ENCODE measurements at places on chromosomes 6 and 20. TPM values are rescaled to one million over a fixed set of nuclear protein-coding genes. Genes with fewer than 3 reads are reported as not detected.

The PTPRT gene
- total RNA-seq, result not detected

- no peak for DNase-seq
Observed at GRCh38 chr6:76026101-76026500, 46.4 kb downstream of the IMPG1 start.

- no peak for DNase-seq
Observed at GRCh38 chr20:53636540-53637097, 43.0 kb upstream of the ZNF217 start.

- no peak for DNase-seq
Observed at GRCh38 chr6:111817451-111818120, 55.7 kb downstream of the FYN start.

DNA sequence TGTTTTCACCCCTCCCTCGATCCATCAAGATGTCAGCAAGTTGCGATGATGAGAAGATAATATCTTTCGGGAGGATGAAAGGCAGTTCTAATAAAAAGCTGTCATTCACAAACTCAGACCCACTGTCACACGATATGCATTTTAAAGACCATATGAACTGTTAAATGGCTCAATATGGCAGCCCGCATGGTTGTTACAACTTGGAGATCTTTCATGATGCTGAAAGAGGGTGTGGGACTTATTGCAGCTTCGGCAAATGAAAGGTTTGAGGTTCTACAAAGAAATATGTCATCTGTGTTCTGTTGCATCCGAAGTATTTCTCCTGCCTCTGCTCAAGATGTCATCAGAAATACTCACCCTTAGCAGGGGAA is 128.5 kb downstream of the CDH4 start:
- no peak for DNase-seq

DNA sequence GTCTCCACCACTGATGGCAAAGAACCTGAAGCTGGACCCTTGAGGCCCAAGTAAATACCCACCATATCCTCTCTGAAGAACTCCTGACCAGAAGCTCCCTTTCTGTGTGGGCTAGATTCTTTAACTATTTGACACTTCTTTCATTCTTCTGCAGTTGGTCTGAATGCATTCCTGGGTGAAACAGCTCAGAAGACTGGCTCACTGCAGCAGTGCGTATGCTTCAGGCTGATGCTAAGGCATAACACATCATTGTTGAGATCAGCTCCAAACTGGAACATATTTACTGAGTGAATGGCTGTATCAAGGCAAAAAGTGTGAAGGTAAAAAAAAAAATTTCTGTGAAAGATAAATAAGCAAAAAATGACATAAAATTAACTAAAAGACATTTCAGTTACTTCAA is 19.7 kb downstream of the ZSCAN23 start:
- no peak for DNase-seq

GRCh38 chr6:104629826-104630225 is 229.9 kb downstream of the HACE1 start:
- DNase-seq, result no peak

- DNase-seq, result no peak
Observed at GRCh38 chr20:25309395-25310267, 61.7 kb downstream of the PYGB start.

DNA sequence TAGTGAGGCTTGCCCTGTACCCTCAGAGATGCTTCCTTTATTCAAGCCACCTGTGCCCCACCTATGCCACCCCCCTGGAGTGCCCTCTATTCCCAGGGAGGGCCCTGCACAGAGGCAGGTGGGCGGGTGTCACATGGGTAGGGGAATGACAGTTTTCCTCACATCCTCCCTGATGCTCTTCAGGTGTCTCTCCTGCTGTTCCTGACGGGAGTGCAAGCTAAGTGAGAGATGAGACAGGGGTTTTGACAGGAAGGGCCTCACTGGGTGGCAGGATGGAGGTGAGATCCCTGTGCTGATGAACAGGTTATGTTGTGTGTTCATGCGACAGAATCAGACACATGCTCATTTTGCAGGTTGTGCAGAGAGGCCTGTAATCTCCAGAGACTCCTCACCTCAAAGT is 164.1 kb upstream of the CHD6 start:
- DNase-seq, result no peak

DNA sequence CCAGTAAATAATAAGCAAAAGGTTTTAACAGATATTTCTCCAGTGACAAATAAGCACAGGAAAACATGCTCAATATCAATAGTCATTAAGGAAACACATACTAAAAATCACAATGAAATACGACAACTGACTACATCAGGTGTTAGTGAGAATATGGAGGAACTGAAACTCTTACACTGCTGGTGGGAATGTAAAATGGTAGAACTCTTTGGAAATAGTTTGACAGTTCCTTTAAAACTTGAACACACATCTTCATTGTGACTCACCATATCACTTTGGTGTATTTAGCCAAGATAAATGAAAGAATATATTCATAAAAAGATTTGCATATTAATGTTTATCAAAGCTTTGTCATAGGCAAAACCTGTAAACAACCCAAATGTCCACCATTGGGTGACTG is 11.3 kb upstream of the MAP3K5 start:
- no peak for DNase-seq

DNA sequence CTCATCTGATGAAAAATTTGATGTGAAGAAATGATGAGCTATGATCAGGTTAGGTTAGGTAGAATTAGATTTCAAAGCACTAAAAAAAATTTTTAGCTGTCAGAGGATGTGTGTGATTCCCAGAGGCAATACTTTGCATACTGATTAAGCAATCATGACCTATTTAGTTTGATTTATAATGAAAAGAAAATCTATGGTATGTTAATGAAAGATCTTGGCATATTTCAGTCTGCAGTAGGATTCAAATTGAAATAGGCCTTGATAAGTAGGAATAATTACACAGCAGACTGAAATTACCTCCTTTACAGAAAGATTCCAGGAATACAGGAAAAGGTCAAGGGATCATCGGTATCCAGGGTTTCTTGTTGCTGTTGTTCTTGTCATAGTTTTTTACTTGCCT is 69.3 kb downstream of the HDDC2 start:
- no peak for DNase-seq
